ENCODE measurements at places on chromosomes 2 and 18.

- no peak for DNase-seq
Measured at GRCh38 chr2:160354677-160355076, 138.9 kb downstream of the RBMS1 start.

DNA sequence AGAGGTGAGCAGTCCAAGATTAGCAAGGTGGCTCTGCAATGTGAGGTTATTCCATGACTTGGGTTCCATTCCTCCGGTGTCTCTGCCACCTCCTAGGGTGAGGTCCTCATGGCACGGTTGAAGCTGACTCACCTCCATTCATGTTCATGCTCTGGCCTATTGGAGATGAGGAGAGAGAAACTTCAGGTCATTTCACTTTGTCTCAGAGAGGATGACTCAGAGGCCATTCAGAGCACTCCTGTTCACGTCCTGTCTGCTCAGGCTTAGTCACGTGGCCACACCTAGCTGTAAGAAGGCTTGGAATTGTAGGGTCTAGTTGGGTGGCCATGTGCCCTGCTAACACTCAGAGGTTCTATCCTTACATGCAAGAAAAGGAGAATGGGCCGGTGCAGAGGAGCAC lies 67.5 kb upstream of the MBOAT2 start:
- no peak for DNase-seq

GRCh38 chr2:84918430-84918829 lies 13.0 kb downstream of the TMSB10 start:
- DNase-seq = no peak

DNA sequence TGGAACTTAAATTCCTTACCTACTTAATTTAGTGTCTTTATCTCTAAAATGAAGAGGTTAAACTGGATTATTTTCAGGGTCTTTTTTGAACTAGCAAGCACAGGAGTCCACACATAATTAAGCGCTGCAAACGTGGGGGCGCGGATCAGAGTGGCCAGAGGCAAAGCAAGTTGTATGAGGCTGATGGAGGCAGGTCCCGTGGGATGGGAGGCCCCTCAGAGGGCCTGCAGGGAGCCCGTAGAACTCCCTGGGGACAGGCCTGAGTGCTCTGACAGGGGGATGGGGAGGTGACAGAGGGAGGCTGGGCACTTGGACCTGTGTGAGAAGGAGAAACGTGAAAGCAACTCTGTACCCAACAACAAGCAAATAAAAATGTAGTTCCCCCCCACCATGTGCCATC lies 177.8 kb downstream of the ACKR3 start:
- DNase-seq = no peak

GRCh38 chr2:235449568-235449967 lies 44.3 kb upstream of the AGAP1 start:
- DNase-seq = no peak

GRCh38 chr18:22711192-22711685 lies 221.9 kb upstream of the RBBP8 start:
- DNase-seq = no peak

DNA sequence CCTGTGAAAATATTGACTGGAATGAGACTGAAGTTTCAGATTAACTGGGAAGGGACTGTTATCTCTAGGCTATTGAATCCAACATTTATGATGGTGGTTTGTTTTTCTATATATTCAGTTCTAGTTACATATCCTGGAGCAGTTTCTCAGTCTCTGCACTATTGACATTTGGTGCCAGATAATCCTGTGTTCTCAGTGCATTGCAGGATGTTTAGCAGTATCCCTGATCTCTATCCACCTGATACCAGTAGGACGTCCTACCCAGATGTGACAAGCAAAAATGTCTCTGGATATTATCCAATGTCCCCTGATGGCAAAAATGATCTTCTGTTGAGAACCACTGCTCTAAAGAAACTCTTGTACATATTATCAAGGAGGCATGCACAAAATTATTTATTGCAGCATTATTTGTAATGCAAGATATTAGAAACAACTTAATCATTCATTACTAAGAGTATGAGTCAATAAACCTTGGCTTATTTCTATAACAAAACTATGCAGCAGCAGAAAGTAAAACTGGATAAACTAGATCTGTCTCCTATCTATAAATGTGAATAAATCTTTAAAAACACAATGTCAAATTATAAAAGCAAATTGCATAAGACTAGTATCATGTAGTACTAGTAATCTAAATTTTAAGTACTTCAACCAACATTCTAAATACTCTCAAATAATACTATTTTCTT lies 369.3 kb upstream of the RND3 start:
- DNase-seq = no peak

DNA sequence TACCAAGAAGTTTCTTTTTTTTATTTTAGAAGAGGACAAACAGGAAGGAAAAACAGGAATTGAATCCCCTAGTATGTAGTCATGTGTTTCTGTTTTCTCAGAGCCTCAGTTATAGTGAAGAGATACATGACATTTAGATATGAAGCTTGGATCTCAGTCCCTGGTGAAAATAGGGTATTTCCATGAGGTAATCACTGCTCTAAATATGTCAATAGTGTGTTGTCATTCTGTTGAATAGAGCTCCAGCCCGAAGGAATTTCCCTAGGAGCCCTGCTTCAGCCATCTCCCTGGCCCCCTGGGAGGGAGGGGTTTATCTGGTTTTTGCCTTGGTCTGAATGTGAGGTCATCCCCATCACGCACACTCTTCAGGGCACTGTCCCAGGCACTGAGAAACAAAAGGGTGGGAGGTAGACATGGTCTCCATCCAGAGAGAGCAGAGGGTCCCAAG lies 47.1 kb upstream of the REL start:
- DNase-seq = no peak

DNA sequence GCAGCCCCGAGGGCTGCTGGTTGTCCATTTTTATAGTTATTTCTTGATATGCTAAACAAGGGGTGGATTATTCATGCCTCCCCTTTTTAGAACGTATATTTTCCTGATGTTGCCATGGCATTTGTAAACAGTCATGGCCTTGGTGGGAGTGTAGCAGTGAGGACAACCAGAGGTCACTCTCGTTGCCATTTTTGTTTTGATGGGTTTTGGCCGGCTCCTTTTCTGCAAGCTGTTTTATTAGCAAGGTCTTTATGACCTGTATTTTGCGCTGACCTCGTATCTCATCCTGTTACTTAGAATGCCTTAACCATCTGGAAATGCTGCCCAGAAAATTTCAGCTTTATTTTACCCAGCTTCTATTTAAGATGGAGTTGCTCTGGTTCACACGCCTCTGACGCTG lies 825.8 kb upstream of the CDH2 start:
- DNase-seq = no peak

- no peak for DNase-seq
Measured at GRCh38 chr2:72104821-72105588, 42.7 kb downstream of the CYP26B1 start.

GRCh38 chr2:149409506-149409905 lies 79.1 kb downstream of the LYPD6 start:
- DNase-seq = no peak

- no peak for DNase-seq
Measured at GRCh38 chr2:3839476-3839875, 136.1 kb downstream of the DCDC2C start.

Data from astrocyte of the cerebellum (primary cell).